ENCODE measurements at places on chromosomes 5 and 9.

- DNase-seq = no peak
Observed at GRCh38 chr5:175557778-175558177, 79.4 kb downstream of the SFXN1 start.

- no peak for DNase-seq
Observed at GRCh38 chr5:56297851-56298250, 64.7 kb upstream of the ANKRD55 start.

GRCh38 chr5:55324815-55325418 lies 17.1 kb downstream of the MTREX start:
- peak; percentile 56 for DNase-seq

GRCh38 chr9:16180546-16180945 lies 627.7 kb downstream of the CCDC171 start:
- DNase-seq = no peak

GRCh38 chr5:96741106-96741505 lies 66.6 kb downstream of the ERAP1 start:
- DNase-seq = no peak

Data from CD4-positive, alpha-beta T cell treated with Interleukin-10 for 1 hour (primary cell).